ENCODE measurements at places on chromosomes 1 and 21.

DNA sequence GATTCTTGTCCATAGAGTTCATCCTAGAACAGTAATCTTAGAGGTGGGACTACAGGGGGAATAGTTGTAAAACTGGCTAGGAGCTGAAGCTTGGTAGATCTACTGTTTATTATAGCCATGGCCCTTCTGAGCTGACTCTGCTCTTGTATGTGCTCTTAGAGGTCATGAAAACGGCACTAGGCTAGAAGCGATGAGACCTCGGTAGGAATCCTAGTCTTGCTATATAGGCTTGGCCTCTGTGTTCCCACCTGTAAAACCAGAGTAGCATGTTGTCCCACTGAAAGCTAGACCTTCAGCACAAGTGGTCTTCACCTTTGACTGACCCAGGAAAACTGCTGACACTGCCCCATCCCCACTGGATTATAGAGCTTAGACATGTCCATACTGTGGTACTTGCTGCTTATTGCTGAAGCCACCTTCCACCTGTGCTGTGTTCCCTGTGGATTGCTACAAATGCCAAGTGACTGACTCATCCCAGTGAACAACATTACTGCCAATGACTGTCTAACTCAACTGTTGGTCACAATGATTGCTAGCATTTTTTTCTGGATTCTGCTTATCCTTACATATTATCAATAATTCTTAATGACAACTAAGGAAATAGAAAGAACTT, 23.0 kb upstream of the PIGC start:
- no peak for DNase-seq

GRCh38 chr1:229757226-229757625, 131.2 kb downstream of the URB2 start:
- DNase-seq, result no peak

- no peak for DNase-seq
Observed at GRCh38 chr1:78678324-78678723, 28.7 kb downstream of the IFI44 start.

DNA sequence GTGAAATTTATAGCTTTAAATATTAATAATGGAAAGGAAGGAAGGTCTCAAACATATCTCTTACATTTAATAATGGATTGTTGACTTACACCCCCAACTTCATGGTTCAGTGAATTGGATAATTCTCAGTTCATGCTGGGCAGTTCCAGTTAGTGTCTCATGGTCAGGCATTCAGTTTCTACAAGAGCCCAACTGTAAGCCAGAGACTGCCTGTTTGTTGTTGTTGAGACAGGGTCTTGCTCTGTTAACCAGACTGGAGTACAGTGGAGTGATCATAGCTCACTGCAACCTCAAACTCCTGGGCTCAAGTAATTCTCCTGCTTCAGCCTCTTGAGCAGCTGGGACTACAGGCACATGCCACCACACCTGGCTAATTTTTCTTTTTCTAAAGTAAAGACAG, 5.0 kb upstream of the DMAP1 start:
- DNase-seq, result no peak

- DNase-seq, result no peak
Observed at GRCh38 chr1:38454236-38454635, 405.3 kb downstream of the RRAGC start.

DNA sequence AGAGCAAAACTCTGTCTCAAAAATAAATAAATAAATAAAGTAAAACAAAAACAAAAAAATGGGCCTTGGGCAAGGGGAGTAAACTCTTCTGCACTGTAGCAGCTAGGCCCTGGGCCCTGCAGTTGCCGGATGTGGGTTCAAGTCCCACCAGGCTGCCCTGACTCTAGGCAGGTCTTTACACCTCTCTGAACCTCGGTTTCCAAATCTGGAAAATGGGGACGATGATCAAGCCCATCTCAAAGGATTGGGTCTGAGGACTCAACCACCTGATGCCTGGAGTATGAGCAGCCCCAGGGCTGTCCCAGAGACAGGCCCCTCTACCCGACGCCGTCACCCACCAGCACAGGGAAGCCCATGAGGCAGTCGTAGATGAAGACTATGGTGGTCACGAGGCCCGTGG, 7.5 kb downstream of the GPR153 start:
- DNase-seq, result no peak
